ENCODE measurements at places on chromosomes 12 and 14.

- DNase-seq, result no peak
These were observed 29.2 kb downstream of the HSP90AA1 start for GRCh38 chr14:102057480-102058114.

- DNase-seq, result no peak
These were observed 377.9 kb upstream of the RGS6 start for GRCh38 chr14:71554323-71554722.

DNA sequence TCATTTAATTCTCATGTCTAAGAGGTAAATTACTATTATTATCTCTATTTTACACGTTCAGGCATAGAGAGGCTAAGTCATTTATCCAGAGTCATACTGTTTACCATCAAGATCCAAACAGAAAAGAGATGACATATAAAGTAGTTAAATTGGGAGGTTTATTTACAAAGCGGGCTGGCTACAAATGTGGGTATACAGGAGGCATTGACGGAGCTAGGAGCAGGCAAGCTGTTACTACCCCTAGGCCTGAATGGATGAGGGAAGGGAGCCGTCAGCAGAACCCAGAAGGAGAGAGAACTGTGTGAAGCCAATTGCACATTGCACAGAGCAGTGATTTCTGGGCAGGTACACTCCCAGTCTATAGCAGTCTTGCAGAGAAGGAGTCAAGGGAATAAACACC, 39.8 kb downstream of the DACT1 start:
- no peak for DNase-seq

DNA sequence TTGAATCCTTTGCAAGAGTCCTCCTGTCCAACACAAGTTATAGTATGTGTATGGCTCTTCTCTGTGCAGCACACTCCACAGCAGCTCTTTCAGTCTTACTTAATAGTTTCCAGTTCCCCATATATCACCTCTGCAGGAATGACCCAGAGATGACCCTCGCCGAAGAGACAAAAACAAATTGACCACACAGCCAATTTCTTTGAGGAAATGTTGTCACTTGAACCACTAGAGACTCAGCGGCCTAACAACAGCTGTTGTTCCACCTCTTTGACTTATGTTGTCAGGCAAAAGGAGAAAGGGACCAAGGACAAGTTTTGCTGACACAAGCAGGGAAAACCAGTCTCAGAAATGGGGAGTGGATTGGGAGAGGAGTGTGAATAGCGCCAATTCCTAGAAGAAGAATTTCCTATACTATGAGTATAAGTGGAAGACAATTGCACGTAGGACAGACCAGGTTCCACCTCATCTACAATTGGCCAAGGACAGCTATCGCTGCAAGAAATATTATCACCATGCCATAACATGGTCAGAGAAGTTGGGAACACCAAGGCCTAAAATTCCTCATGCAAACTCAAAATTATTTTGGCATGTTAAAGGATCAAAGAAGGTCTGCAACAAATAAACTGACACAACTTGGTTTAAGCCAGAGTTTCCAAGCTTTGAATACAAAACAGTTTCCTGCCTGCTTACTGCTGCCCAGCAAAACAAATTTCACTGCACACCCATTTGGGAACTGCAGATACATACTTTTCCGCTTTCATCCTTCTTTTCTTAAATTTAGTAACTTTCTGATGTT, 41.7 kb upstream of the ITPR2 start:
- DNase-seq, result peak; percentile 67

DNA sequence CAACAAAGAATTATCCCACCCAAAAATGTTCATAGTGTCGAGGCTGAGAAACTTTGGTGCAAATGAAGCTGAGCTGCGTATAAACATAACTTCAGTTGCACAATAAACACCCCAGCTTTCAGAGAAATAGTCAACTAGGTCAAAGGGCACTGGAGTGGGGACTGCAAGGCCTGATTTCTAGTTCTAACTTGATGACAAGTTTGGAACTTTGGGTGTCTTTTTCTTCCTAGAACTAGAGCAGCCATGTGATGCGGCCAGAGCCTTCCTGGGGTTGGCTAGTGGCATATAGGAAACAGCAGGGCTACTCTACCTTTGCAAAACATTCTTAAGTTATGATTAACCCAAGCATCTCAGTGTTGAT, 298.4 kb upstream of the AMIGO2 start:
- no peak for DNase-seq

- DNase-seq, result no peak
These were observed 5.5 kb downstream of the SLC25A47 start for GRCh38 chr14:100328495-100329163.

- DNase-seq, result no peak
These were observed 11.5 kb upstream of the C14orf93 start for GRCh38 chr14:23021434-23021833.

GRCh38 chr14:93789228-93790130, 1.2 kb upstream of the PRIMA1 start:
- no peak for DNase-seq

- DNase-seq, result no peak
These were observed 48.4 kb downstream of the C12orf75 start for GRCh38 chr12:105378911-105379310.

DNA sequence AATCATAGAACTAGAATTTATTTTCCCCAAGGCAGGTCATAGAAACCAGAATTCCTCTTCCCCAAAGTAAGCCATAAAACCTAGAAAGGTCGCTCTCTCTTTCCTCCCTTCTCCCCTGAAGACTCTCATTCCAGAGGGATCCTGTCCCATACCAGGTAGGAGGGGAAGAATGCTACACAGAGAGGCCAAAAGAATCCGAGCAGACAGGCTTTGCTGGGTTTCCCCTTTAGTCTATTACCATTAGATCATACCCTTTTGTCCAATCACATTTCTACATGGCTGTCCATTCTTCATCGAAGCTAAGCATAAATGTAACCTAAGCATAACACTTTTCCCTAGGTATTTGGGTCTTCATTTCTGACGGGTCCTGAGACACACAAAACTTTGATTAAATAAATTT, 204.5 kb downstream of the SPTSSA start:
- no peak for DNase-seq

GRCh38 chr14:24286996-24287395, 12.6 kb downstream of the DHRS1 start:
- DNase-seq, result no peak

GRCh38 chr12:94150240-94151121, 2.1 kb downstream of the PLXNC1 start:
- DNase-seq, result no peak

GRCh38 chr12:67068204-67068731, 200.9 kb upstream of the CAND1 start:
- no peak for DNase-seq

GRCh38 chr12:6635856-6636531, at the start of gene LPAR5:
LPAR5 (minus strand) TSS chr12:6635959; CDS start chr12:6621248, 14,711 bp downstream.
- DNase-seq, result no peak

- peak; percentile 15 for DNase-seq
These were observed 404.9 kb downstream of the FLRT2 start for GRCh38 chr14:85934886-85935254.

DNA sequence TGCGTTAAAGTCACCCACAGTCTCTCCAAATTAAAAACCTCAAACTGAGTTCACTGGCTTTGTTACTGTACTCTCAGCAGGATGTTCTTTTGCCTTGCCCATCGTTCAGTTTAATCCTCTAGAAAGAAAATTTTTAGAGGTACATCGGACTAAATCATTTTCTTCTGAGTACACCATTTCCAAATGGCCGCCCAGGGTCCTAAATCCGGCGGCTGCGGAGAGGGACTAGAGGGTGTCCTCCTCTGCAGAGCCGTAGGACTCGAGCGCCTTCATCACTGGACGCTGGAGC, 1.4 kb downstream of the LIN7A start:
- no peak for DNase-seq

DNA sequence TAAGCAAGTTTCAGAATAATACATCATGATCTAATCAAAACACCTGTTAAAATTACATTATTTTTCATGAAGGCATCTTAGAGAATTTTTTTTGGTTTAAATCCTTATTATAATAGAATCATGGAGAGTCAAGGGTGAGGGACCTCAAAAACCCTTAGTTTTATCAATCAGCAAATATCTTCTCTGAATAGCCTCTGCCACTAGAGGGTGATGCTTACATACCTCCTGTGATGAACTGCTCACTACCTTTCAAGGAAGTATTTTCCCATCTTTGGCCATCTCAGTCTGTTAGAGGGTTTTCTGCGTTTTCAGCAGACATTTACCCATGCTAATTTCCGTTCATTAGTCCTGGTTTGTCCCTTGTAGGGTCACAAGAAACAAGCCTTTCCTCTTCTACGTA, 200.2 kb downstream of the TRHDE start:
- no peak for DNase-seq

GRCh38 chr12:105861227-105861626, 277.5 kb downstream of the NUAK1 start:
- DNase-seq, result no peak

- DNase-seq, result no peak
These were observed 1.0 kb upstream of the RERG start for GRCh38 chr12:15222219-15222618.

DNA sequence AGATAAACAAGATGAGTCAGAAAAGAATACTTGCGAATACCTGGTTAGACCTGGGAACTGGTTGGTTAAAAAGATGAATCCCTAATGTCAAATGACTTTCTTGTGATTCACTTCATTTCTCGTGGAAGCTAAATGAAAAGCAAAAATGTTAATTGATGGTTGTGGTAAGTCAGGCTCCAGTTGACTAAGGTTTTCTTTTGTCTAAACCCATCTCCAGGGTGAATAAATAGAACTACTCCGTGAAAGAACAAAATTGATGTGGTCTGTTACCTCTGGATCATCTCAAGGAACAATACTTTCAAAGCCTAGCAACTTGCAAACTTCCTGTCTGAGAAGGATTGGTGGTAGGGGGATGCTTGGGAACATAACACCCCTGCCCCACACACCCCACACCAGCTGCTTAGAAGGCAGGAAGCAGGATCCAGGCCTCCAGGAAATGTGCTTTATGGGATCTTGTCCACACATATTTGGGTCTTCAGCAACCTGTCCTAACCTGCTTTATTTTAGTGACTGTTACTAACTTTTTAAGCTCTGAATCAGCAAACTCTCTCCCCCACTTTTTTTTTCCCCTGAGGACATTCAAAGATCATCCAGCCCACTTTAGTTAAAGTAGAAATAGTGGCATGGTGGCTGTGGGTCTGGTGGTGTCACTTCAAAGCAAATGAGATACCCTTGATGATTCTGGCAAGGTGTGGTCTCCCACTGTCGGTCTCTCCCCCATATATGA, 60.4 kb upstream of the PTHLH start:
- no peak for DNase-seq

DNA sequence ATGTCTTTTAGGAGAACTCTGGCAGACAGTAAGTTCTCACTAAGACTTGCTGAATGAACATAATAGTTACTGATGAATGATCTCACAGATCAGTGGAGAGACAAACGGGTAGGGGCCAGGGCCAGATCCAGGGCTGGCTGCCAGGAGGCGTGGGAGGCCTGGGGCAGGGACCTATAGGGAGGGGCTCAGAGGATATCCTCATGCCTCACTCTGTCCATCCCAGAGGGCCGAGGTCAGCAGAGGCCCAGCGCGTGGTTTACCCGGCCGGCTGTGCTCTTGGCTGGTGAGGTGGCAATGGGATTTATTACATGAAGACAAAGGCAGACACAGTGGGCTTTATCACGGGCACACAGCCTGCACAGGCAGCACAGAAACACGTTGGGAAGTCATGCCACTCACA, 85.4 kb downstream of the CHGA start:
- no peak for DNase-seq

DNA sequence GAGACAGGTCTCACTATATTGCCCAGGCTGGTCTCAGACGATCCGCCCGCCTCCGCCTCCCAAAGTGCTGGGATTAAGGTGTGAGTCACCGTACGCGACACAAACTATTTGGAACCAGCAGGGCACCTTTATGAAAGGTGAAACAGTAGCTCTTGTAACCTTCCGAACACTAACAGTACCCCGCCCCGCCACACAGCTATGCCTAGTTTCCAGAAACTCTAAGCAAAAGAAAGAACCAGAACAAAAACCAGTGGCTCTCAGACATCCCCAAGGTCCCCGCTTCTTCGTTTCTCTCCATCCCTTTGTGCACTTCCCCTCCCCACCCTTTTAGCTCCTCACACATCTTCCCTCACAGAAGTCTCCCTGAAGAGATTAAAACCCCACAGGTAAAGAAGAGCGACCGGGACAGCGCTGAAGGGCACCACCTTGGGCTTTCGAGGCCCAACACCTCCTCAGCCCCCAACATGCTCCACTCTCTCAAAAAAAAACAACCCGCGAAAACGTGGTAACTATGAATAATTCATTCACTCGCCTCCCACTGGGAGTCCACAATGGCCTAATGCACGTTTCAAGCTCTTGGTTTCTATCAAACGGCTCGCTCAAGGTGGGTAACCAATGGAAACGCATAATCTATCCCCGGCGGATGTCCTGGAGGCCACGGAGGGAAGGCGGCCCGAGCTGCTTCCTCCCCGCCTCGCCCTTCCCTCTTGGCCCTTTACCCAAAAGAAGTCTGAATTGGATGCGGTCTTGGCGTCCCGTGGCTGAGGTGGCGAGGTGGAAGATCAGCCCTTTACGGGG, 877 bp downstream of the BAG5 start:
- DNase-seq, result peak; percentile 19

DNA sequence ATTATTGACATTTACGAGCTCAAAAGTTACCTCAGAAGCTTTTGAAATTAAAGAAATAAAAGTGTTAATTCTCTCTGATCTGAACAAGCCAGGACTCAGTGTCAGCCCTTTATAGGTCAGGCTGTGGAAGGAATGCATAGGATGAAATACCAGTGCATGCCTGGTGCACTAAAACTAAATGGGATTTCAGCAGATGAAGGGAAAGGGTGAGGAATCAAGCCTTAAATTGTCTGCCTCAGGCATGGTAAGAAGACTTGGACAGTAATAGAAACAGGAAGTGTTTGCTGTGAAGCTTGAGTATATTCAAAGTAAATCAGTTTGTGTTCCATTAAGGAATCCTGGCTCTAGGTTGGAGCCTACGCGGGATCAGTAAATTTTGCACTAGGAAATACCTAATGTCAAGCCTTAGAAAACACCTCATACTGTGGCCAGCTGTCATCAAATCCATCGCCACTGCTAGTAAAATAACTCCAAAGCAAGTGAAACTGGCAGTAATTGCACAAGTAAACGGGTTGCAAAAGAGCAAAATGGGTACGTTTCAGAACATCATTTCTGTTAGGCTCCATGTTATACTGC, 76.3 kb downstream of the PDE3A start:
- no peak for DNase-seq
